Activated CD4-positive, CD25-positive, alpha-beta regulatory T cell (primary cell): ENCODE measurements at places on chromosomes 3 and 15.

DNA sequence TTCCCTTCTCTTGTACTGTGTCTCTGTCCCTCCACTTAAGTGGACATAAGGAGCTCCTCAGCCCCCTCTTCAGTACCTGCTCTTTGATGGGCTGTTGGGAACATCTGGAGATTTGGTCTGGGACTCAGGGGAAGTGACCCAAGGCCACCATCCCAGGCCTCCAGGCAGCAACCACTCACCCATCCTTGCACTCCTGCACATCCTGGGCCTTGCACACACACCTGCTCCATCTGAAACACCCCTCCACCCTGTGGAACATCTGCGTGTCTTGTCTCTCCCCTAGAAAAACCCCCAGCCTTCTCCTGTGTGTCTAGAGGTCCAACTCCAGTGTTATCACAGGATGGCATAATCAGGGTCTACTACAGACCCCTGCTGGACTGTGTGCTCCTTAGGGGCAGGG is 74.3 kb downstream of the ABTB1 start:
- DNase-seq = no peak

DNA sequence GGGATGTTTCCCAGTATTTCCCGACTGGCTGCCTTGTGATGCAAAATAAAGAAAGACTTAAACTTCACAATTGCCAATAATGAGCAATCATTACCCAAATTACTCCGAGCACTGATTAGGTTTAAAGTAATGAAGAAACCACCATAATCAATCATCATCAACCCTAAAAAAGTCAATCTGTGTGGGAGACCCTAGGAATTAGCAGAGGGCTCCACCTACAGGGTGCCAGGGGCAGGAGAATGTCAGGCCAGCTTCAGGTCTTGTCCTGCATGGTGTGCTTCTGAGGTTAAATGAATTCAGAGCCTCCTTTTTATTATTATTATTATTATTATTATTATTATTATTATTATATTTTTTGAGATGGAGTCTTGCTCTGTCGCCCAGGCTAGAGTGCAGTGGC is 478.0 kb upstream of the ARRDC4 start:
- DNase-seq = no peak

DNA sequence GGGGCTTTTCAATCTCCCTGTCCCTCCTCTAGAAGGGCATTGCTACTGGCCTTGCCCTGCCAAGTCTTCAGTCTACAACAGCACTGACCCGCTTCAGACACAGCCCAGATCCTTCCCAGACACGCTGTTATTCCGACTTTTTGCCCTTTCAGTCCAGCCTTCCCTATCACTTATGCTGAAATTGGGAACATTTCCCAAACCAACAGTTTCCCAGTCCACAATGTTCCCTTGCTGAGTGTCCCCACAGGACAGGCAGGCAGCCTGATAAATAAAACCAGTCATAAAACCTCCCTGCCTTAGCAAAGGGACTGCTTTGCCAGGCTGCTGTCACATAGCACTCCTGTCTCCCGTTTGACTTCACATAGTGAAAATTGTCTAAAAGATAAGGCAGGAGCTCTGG is 43.5 kb downstream of the GOLGA6L2 start:
- DNase-seq = no peak

DNA sequence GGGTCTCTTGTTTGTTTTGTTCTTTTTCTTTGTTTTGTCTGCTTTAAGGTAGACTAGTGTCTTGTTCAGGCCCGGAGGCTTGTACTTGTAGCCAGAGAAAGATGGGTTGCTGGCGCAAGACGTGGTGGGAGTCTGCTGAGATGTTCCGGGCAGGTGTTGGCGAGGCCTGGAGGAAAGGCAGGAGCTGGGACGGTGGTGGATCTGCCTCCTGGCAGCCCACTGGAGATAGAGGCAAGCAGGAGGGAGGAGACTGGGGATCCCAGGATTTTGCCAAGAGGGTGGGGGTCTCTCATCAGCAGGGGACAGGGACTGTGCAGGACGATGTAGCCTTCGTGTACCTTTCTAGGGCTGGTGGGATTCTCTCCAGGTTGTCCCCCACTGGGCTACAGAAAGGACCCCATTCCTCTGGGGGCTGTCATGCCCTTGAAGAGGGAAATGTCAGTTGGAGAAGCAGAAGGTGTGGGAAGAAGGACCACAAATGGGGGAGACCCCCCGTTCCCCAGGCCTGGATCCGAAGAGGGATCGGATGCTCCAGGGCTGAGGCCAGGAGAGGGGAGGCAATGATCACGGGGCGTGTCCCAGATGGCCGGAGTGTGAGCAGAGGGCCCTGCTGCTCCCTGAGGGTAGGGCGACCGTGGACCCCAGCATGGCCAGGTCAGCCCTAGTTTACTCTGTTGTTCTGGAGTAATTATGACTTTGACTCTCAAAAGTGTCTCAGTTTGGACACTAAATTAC is 7.0 kb downstream of the CHAC1 start:
- DNase-seq = no peak

DNA sequence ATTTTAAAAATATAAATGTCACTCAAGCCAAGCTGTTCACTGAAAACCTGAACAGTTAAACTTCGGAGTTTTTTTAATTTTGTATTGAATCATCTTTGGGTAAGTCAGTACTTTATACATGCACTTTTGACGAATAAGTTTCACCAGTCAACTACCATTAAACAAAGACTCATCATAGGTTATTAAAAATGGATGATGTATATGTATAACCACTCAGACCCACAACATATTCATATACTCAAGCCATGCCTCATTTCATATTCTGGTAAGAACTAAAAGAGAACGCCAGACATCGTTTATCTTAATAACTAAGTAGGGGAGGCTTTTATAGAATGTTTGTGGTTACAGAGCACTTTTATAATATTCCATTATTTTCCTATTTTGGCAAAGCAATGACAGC is 18.3 kb downstream of the MSL2 start:
- no peak for DNase-seq
